ENCODE measurements at places on chromosomes 1 and 21.

- DNase-seq, result peak; percentile 87
Observed at GRCh38 chr1:228459091-228459993, 27.8 kb upstream of the RNF187 start.

- DNase-seq, result no peak
Observed at GRCh38 chr1:59378621-59379370, 81.9 kb downstream of the FGGY start.

DNA sequence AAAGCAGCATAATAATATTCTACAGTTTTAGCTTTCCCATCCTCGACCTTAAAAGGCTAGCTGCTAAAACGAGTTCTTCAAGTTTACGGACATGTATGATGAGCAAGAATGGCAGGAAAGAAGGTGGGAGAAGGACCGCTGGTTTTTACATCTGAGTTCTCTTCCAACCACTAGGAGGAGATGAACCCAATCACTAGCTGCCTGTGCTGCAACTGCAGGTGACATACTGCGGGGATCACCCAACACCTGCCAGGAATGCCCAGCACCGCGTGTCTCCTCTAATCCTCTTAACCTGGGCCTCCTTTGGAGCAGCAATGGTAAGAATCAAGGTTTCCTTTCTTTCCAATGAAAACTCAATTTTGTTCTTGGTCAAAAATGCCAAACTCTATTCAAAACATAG is 23.5 kb downstream of the TOR3A start:
- peak; percentile 49 for DNase-seq

- DNase-seq, result peak; percentile 69
Observed at GRCh38 chr1:116334015-116334547, 39.0 kb upstream of the ATP1A1 start.

- DNase-seq, result no peak
Observed at GRCh38 chr1:83497563-83497962, 501.4 kb downstream of the TTLL7 start.

- DNase-seq, result no peak
Observed at GRCh38 chr1:158040323-158040722, 46.9 kb downstream of the KIRREL1 start.

All from NCI-H146 (cell line).